ENCODE measurements at places on chromosomes 2 and 18.

DNA sequence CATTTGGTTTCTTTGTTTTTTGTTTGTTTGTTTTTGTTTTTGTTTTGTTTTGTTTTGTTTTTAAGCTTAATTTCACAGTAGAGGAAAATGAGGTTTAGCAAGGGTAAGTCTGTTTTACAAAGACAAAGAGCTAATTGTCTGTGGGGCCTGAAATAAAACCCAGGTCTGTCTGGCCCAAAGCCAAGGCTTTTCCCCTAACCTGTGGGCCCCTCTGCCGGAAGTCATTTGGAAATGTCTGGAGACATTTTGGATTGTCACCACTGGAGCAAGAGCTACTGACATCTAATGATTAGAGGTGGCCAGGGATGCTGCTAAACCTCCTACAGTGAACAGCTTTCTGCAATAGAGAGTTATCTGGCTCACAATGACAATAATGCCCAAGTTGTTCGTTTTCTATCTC is 167.2 kb downstream of the MAP2 start:
- no peak for DNase-seq

GRCh38 chr18:47404845-47405244 is 153.4 kb upstream of the SKOR2 start:
- DNase-seq: no peak

- DNase-seq: no peak
Measured at GRCh38 chr2:27681841-27682240, 18.2 kb downstream of the SLC4A1AP start.

- DNase-seq: no peak
Measured at GRCh38 chr18:31774477-31774785, 13.8 kb upstream of the SLC25A52 start.

DNA sequence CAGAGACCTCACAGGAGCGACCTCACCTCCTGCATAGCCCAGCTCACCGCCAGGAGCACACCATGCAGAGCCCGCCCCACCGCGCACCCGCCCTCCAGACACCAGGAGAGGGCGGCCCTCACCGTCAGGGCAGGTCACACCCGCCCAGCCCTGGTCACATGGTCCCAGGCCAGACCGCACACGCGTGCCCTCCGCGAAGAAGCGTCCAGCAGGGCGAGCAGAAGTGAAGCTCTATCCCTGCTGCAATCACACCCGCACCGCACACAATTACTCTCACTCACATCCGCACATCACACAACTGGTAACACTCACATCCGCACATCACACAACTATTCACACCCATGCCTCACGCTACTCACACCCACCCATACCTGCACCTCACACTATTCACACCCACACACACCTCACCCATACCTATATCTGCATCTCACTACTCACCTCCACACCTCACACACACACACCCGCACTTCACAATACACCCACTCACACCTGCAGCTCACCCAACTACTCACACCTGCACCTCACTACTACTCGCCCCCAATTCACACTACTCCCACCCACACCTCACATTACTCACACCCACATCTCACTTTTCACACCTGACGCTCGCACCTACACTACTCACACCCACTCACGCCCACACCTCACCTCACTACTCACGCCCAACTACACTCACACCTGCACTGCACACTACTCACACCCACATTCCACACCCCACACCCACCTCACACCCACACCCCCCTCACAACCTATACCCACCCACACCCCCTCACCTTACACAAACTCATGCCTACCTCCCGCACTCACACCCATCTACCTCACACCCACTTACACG is 242.0 kb downstream of the HDAC4 start:
- no peak for DNase-seq

- no peak for DNase-seq
Measured at GRCh38 chr2:206353685-206354084, 79.2 kb downstream of the ZDBF2 start.

DNA sequence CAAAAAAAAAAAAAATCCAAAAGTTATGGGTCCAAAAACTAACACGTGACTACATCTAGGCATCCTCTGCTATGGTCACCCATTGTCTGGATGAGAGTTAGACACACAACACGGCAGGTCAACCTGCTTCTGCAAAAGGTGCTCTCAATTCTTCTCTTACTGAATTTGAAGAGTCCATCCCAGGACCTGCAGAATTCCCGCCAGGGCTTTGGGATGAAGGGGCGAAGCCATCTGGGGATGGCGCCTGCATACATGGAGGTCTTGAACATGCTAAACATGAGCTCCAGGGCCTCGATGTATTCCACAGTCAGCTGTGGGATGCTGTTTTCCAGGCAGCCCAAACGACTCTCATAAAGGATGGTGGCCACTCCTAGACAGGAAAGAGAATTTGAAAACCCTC is 19.1 kb downstream of the CYP27C1 start:
- DNase-seq: no peak

DNA sequence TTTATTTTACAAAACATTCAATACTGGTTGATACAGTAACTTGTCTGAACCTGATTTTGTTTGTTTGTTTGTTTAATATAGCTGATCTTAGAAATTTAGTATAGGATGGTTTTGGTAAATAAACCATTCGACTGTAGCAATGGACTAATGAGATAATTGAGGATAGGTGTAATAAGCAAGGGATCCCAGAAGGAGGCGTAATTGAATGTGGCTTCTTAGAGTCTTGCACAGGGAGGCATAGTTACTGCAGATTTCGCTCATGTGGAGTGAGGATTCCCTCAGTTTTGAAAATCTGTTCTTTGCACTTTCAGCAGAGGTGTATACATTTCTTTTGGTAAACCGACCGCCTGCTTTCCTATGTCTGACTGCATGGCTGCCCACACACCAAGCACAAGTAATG is 709.6 kb downstream of the SOCS6 start:
- DNase-seq: no peak

GRCh38 chr2:191923652-191923997 is 76.7 kb upstream of the CAVIN2 start:
- no peak for DNase-seq

DNA sequence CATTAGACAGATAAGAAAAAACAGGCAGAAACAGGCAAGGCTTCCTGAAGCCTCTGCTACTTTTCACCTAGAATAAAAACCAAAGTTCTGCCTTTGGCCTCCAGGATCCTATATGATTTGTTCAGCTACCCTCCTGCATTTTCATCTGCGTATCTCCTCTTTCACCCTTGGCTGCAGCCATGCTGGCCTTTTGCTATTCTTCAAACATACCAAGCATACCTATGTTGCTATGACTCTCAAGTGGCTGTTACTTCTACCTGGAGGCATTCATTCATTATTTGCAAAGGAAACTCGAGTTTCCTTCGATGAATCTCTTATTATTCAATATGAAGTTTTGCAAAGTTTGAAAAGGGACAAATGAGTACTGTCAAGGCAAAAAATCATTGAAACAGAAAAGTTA is 106.4 kb upstream of the HNMT start:
- no peak for DNase-seq

DNA sequence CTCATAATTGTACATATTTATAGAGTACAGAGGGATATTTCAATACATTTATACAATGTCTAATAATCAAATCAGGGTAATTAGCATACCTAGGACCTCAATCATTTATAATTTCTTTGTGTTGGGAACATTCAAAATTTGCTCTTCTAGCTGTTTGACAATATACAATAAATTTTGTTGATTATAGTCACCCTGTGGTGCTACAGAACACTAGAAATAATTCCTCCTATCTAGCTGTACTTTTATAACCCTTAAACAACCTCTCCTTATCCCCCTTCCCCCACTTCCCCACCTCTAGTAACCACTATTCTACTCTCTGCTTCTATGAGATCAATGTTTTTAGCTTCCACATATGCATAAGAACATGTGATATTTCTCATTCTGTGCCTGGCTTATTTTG is 328.4 kb upstream of the RBMS1 start:
- no peak for DNase-seq

DNA sequence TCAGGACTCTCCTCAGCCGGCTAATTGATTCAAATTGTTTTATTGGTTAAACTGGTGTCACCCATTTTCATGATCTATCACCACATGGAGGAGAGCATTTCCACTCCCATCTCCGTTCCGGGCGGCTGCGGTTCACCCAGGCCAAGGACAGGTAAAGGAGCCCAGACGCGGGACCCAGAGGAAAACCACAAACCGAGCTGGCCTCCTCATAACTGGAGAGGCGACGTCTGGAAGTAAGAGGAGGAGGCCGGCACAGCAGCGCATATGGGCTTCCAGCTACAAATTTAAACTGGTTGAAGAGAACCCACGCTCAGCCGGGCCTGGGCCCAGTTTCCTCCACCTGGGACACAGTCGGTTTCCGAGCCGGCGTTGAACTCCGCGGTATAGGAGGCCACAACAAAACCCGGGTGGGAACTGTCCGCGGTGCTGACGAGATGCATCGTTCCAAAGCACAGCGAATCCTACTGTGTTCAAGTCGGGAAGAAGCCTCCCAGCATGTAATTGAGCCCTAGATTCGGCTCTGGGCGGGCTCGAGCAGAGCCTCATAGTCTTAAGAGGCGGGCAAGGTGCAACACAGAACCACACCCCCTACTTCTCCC is 3.0 kb upstream of the SKOR2 start:
- no peak for DNase-seq

- no peak for DNase-seq
Measured at GRCh38 chr18:71374294-71375000, 1085.6 kb downstream of the SOCS6 start.

DNA sequence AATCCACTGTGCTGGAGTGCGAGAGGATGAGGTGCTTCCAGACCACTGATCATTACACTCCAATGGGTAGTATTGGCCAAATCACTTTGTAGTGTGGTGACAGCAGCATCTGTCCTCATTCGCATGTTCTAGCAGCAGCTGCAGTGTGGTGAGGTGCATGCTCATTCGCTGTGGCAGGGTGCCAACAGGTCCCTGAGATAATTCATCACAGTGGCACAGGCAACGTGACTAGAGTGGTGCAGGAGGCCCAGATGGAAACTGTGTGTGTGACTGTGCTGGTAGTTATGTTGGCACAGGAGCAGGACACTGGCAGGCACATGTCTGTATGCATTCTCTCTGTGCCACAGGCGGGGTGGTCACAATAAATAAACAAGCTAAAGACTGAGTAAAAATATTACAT is 329.5 kb upstream of the SYT4 start:
- DNase-seq: no peak

DNA sequence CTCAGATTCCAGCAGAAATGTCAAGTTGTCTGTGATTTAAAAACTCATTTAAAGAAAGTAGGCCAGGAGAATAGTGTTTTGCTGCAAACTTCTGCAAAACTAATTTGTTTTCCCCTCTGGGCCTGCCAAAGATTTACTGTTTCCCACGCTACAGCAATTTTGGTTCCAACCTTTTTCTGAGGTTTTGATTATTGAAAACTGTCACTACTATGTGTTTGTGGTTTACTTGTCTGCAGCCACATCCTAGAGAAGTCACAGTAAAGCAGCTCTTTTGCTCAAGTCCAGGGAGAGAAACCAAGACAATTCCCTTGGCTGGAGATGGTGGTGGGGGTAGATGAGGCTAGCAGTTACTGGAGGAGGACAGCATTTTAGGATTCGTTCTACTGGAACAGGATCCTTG is 12.8 kb downstream of the IL1R2 start:
- no peak for DNase-seq

DNA sequence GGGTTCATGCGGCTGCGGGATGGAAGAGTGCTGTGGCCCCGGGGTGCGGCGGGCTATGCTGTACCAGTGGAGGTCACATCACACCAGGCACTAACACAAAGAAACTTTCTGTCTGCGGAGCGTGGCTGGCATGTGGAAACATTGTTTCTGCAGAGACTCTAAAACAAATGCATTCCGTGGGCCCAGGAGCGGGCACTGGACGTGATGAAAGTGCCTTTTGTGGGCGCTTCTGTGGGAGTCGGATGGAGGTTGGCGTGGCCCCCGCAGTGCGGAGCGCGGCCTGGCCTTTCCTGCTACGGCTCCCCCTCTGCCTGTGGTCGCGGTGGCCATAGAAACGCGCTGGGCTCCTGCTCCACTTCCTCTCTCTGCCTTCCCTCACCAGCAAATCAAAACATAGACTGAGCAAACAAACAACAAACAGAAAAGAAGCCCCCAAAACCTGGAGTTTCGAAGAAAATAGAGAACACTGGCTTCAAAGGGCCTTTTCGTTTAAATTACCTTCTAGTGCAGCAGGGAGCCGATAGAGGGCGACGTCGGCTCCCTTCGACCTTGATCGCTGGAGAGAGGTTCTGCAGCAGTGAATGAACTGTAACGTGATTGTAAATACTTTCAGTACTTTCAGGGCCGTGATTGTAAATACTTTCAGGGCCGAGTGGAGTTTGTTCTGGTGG is 51.4 kb downstream of the KIF5C start:
- peak; percentile 29 for DNase-seq

- DNase-seq: no peak
Measured at GRCh38 chr2:132671151-132671835, 1.3 kb upstream of the LYPD1 start.
